ENCODE measurements at places on chromosomes 2 and 18.

DNA sequence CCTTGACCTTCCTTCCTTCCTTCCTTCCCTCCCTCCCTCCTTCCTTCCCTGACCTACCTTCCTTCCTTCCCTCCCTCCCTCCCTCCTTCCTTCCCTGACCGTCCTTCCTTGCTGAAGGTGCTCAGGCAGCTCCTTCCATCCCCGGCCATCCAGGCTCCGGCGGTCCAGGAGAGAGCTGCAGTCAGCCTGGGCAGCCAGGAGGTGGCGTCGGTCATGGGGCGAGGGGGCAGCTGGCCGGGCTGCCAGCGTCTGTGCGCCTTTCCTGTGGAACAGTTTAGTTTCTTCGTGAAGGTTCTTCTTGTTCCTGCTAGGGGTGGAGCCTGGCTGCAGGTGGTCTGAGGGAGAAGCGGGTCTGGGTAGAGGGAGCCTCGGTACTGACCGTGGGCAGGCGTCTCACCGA lies 15.7 kb downstream of the GPR35 start:
- peak; percentile 37 for DNase-seq

- no peak for DNase-seq
Measured at GRCh38 chr2:134127496-134127895, 126.4 kb upstream of the MGAT5 start.

DNA sequence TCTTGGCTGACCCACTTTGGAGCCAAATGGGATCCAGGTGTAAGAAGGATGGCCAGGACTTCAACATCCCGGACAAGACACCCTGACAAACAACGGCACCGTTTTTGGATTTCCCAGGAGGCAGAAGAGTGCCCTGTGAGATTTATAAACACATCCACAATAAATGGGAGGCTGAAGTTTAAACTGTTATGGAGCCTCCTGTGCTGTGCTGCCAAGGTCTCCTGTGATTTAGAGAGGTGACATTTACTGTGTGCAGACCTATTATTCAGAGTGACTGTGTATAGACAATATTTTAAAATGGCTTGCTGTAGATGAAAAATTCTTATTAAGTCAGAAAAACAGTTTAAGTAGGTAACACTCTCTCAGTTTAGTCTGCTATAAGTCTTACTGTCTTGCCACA lies 401.5 kb upstream of the ETAA1 start:
- no peak for DNase-seq

- no peak for DNase-seq
Measured at GRCh38 chr18:49098386-49098785, 147.6 kb upstream of the SMAD7 start.
